Daoy (cell line): ENCODE measurements at places on chromosomes 3 and 15.
A peak's percentile ranks its signal among the peaks of the same experiment; 100 is the strongest.

- DNase-seq: no peak
Observed at GRCh38 chr3:94420931-94421330, 358.1 kb downstream of the NSUN3 start.

DNA sequence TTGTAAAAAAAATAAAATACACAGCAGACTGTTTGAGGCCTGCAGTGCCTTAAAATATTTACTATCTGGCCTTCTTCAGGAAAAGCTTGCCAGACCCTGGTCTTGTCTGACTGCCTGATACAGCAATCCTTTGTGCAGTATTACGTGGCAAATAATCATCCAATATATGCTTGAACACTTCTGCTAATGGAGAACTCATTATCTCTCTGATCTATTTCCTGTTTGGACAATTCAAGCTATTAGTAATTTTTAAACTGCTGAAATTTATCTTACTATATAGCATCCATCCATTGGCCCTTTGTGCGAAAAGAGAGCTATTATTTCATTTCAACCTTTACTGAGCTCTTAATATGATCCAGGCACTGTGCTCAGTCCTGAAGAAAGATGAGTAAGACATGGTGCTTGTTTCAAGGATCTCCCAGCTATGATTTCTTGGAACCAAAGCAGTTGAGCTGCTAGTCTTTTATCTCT, 15.9 kb downstream of the ATG7 start:
- DNase-seq: peak; percentile 29

GRCh38 chr3:4552811-4553210, 59.7 kb downstream of the ITPR1 start:
- no peak for DNase-seq

GRCh38 chr3:40617084-40617483, 92.3 kb downstream of the ZNF621 start:
- no peak for DNase-seq

DNA sequence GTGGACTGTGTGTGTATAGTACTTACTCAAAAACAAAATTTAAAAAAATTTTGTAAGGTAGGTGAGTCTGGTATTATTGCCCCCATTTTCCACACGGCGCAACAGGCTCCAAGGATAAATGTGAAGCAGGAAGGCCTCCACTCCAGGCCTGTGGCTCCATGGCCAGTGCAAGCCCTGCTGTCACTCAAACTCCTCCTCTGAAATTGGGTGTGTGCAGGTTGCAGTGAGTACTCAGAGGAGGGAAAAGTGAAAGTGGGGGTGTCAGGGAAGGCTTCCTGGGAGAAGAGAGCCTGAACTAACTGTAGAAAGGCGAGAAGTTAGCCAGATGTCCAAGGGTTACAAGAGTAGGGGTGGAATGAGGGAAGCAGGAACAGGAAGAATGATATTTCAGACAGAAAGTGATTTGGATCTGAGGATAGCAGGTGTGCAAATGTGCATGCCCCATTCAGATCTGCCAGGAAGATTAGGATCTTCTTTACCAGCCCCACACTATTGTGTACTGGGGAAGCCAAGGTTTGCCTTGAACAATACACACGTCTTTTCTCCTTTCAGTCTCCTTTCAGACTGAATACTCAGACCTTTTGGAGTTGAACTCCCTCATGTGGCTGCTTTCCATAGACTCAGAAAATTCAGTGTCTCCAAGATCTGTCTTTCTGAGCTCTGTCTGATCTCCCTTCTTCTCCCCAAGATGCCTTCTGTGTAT, 48.7 kb upstream of the RYK start:
- no peak for DNase-seq
